ENCODE measurements at places on chromosomes 2 and 18.
A peak's percentile ranks its signal among the peaks of the same experiment; 100 is the strongest.

DNA sequence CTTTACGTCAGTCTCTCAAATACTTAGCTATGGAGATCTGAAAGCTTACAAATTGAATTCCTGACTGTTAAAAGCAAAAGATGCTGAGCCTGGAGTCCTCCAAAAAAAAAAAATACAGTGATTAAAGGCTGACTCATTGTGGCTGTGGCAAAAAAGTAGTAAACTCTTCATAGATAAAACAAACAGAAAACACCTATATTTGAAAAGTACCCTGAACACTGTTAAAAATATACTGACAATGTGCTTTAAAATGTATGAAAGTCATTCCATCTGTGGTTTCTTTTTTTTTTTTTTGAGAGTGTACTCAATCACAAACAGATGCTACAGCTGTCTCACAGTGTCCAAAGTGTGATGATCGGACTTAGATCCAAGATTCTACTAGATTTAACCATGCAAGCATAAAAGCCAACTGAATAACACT is 267.6 kb upstream of the CYP26B1 start:
- no peak for DNase-seq

GRCh38 chr18:29862824-29863223 is 1179.7 kb downstream of the DSC3 start:
- no peak for DNase-seq

DNA sequence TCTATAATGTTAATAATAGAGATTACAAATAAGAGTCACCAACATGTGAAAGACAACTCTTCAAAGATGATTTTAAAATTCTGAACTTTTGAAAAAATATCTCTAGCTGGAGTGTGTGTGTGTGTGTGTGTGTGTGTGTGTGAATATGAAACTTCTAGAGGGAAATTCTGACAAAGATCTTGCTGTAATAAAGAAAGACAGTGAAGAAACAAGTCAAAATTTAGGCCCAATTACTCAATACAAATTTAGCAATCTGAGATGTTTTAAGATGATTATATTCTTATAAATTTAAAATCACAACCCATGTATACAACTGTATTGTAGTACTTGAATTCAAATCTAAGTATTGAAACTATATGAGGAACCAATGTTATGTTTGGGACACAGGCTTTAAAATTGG is 57.2 kb upstream of the UGP2 start:
- DNase-seq, result no peak

- DNase-seq, result no peak
Measured at GRCh38 chr2:39679805-39680204, 14.1 kb downstream of the TMEM178A start.

DNA sequence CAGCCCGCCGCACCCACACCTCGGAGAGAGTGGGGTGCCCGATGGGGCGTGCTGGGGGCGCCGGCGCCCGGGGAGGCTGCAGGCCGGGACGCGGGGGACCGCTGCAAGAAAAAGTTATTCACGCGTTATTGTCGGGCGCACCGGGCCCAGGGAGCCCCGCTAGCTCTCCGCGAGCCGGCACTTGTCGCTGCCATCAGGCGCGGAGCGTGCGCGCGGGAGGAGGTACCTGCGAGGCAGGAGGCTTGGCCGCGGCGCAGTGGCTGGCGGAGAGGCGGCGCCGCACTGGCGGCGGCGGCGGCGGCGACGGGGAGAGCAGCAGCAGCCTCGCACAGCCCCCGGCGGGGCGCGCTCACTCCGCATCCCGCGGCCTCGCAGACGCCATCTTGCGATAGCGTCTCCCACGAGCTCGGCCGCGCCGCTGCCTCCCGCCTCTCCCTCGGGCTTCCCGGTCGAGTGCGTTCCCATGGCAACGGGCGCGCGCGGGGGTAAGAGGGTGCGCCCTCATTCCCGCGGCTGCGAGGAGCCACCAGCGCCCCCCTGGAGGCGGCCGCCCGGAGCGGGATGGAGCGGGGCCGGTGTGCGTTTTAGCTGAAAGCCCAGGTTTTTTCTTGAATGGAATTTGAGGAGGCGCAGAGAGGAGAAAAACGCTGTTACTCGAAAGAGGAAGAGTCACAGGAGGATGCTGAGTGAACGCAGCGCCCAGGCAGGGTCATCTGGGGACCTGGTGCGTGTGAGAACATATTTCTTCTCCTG is at the start of gene CHN1:
Gene CHN1 (minus strand): TSS at position 402 of the 753 bp plus-strand sequence. CDS start 469 bp downstream, outside the sequence.
- DNase-seq, result peak; percentile 61

DNA sequence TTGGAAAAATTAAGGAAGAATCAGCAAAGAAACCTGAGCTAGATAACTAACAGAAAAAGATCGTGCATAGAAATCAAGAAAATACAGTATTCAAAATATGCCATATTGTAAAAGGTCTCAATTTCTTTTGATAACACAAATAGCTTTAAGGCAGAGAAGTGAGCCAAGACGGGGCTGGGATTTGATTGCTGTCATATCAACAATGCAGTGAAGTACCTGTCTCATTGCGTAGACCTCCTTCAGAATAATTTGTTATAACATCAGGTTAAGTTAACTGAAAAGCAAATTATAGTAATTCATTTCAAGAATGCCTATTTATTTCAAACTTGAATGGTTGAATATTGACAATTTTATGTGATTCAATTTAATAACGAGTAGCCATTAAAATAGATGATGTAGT is 453.8 kb upstream of the MAP2 start:
- DNase-seq, result no peak

GRCh38 chr2:235263205-235264120 is 230.4 kb upstream of the AGAP1 start:
- DNase-seq, result no peak

DNA sequence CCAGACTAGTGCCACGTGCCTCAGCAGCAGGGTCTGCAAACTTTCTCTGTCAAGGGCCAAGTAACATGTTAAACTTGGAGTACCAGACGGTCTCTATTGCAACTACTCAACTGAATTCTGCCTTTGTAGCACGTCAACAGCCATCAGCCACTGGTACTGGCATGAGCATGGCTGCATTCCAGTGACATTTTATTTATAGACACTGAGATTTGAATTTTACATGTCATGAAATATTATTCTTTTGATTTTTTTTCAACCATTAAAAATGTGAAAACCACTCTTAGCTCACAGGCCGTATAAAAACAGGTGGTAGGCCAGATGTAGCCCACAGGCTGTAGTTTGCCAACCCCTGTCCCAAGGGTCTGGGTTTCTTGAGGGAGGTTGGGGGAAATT is 199.7 kb downstream of the TPGS2 start:
- DNase-seq, result no peak

DNA sequence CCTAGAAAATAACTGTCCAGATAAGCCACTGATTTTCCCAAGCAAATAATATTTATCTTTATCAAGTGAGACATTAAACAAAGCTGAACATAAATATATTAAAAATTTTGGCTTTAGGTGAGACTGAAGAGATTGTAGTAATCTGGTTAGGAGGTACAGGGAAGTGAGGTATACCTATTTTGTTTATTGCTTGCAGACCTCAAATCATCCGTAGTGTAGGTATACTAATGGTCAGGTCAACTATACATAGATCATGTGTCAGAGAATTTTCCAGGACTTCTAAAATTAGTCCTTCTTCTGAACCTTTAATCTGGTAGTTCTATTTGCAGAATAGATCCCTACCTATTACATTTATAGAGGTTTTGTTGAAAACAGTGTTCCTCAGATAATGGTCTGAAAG is 41.5 kb downstream of the SP140 start:
- DNase-seq, result no peak

GRCh38 chr2:229265727-229266126 is 5.4 kb downstream of the PID1 start:
- DNase-seq, result no peak

DNA sequence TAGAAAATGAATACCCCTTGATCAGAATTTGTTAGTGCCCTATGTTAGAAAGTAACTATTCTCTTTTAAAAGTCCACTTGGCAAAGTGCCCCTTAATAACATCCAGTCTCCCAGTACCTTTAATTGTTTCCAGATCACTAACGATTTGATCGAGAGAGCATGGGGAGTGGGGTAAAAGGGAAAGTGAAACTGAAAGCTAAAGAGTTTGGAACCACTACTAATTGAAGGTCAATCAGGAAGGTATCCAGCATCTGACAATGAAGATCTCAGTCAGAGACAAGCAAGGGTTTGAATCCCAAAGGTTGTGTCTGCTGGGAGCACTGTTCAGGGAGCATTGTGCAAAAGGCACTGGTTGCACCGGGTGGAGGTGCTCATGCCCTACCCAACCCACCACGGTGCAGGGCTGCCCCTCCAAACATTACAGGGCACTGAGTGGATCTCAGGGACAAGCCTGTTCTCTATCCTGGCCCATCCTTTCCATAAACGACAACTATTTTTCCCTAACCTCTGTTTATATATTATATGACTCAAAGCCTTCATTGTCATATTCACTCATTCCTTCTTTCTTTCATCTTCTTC is 14.6 kb upstream of the RIT2 start:
- no peak for DNase-seq

GRCh38 chr2:31440764-31441163 is 26.2 kb upstream of the XDH start:
- DNase-seq, result no peak

DNA sequence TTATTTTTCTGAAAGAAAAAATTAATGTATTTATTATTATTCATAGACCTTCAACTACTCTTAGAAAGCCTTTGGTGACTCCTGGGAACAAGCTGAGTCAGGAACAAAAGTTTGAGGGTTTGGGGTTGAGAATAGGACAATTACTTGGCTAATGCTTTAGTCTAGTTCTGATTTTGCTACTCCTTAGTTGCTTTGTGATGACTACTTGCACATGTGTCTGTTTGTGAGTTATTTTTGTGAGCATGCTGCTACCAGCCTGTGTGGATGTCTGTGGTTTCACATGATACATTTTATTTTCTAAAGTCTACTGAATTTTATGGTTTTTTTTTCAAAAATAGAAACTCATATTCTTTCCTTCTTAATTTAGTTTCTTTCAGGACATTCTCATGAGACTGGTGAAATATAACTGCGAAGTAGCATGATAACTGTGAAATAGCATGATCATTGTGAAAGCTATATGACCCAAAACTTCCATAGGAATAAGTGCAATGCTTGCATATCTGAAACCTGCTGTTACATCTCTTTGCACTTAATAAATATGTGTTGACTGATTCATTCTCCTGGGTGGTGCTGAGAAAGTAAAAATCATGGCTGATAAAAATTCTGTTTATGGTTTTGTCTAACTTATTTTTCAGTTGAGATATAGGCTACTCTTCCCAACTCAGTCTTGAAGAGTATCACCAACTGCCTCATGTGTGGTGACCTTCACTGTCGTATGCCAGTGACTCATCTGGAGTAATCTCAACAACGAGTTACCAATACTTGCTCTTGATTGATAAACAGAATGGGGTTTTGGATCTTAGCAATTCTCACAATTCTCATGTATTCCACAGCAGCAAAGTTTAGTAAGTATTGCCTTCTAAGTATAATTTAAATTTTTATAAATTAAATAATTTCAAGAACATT is 17.9 kb upstream of the IL18R1 start:
- no peak for DNase-seq

GRCh38 chr2:40178171-40178778 is 273.6 kb downstream of the SLC8A1 start:
- no peak for DNase-seq

GRCh38 chr2:239190361-239190760 is 210.5 kb downstream of the HDAC4 start:
- DNase-seq, result no peak

DNA sequence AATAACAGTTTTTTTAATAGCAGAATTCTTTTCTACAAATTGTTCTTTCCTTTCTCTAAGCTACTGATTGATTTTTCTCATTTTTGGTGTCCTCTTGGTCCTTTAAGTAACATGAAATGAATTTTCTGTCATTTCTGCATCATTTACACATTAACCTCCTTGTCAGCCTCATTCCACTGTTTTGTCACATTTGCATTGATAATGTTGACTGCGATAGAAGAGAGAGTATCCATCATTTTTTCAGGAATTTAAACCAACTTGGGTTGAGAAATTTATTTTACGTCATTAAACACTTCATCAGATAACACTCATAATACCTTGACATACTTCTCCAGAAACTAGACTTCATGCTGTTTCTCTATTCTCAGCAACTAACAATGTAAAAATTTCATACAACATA is 422.2 kb downstream of the LRRTM4 start:
- DNase-seq, result no peak

DNA sequence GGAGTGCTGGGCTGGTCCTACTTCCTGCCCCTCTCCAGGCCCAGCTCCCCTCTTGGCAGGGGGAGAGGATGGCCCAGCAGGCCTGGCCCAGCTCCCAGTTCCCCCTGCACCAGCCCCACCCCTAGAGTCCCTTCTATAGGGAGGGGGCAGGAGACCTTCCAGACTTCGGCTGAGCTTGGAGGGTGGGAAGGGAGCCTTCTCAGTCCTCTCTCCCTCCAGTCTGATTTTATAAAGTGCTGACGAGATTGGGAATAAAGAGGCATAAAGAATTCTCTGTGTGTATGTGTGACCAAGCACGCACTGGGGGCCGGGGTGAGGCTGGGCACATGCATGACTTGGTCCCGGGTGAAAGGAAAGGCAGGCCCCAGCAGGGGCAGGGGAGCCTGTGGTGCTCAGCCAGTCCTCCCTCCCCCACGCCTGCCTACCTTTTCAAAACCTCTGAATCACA is 5.1 kb downstream of the CHPF start:
- DNase-seq, result no peak

GRCh38 chr2:164810843-164811242 is 30.8 kb downstream of the COBLL1 start:
- no peak for DNase-seq

DNA sequence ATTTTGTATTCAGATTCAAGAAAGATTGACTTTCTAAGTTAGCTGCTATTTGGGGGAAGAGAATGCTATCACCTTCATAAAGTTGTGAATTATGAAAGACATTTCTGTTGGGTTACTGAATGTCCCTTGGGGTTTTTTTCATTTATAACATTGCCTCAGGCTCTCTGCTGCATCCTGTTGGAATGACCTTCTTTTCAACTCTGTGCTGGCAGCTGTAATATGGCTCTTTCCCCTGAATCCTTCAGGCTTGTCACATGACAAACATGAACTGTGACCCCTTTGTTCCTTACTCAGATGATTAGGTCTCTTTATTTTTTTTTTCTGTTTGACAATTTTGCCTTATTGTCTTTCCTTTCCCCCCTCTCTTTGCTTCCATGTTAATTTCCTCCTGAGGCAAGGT is 159.8 kb downstream of the TAF4B start:
- no peak for DNase-seq

GRCh38 chr2:26463244-26464192 is 14.4 kb downstream of the OTOF start:
- no peak for DNase-seq

DNA sequence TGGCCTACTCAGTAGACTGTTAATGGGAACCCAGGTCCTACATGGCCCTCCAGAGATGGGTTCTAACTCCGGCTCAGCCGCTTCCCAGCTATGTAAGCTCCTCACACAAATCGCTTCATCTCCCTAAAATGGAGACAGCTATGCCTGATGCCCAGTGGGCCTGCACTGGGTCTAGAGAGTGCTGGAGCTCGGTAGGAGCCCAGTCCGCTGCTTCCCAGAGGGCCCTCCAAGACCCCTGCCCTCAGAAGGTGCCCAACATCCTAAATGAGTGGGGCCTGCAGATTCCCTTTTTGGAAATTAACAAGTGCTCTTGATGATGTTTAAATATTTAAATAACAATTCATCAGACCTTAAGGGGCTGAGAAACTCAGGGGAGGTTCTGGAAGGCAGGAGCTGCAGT is 47.1 kb downstream of the HS1BP3 start:
- DNase-seq, result no peak
